ENCODE measurements at places on chromosomes 7 and 10. TPM values are rescaled to one million over a fixed set of nuclear protein-coding genes. Genes with fewer than 3 reads are reported as not detected.

DNA sequence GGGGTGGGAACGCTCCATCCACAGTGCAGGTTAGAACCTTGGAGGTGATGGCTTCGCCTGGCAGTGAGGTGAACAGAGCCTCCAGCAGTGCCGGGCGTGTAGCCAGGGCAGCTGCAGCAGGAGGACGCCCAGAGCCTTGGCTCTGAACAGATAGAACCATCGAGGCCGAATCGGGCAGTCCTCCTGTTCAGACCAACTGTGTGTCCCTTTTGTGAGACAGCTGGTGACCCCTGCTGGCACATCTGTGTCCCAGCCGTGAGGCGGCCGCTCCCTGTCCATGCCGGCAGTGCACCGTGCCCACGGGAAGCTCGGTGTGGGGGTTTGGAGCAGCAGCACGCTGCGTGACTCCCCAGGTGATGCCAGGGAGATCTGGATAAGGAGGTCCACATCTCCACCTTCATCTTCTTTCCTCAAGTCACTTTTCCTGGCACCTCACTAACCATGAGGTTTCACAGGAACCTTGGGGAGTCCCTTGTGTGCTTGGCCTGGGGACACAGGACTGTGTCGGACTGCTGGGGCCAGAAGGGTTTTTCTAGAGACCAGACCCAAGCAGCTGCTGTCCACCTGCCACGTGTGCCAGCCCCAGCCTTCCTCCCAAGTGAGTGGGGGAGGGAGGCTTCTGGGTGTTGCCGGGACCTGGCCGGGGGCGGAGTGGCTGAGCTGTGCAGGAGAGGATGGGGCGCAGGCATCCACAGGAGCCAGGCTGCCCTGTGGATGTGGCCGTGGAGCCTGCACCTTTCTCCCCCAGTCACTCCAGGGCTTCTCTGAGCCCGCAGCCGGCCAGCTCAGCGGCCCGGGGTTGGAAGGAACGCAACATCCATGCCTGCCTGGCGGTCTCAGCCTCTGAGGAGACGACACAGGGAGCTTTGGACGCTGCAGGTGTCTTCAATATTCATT, 69.4 kb downstream of the DNAJB6 start:
- DNase-seq = no peak

Gene ZCCHC24
- total RNA-seq = 1.2 TPM

DNA sequence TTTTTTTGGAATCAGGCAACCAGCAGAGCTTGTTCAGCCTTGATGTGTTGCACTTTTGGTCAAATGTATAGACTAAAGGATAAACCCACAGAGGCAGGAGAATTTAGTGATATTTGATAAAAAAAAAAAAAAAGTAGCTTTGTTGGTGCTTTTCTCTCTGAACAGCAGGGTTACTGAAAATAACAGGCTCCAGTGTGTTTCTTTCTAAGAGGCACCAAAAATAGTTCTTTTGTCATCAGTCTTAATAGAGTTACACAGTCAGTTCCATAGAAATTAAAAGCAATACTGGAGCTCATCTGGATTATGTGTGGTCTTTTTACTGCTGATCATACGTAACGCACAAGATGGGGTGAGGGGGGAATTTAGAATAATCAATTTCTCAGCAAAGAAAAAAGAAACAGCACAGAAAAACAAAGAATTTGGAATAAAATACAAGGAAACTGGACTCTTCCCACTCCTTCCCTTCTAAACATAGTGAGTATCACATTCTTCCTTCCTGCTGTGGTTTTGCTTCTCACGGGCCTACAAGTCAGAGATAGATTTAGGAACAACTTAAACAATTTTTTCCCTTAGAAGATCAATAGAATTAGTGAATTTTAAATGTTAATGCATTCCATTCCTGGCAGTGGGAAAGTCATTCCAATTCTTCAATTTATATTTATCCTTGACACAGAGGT, 178.8 kb upstream of the AKR1E2 start:
- DNase-seq = no peak

DNA sequence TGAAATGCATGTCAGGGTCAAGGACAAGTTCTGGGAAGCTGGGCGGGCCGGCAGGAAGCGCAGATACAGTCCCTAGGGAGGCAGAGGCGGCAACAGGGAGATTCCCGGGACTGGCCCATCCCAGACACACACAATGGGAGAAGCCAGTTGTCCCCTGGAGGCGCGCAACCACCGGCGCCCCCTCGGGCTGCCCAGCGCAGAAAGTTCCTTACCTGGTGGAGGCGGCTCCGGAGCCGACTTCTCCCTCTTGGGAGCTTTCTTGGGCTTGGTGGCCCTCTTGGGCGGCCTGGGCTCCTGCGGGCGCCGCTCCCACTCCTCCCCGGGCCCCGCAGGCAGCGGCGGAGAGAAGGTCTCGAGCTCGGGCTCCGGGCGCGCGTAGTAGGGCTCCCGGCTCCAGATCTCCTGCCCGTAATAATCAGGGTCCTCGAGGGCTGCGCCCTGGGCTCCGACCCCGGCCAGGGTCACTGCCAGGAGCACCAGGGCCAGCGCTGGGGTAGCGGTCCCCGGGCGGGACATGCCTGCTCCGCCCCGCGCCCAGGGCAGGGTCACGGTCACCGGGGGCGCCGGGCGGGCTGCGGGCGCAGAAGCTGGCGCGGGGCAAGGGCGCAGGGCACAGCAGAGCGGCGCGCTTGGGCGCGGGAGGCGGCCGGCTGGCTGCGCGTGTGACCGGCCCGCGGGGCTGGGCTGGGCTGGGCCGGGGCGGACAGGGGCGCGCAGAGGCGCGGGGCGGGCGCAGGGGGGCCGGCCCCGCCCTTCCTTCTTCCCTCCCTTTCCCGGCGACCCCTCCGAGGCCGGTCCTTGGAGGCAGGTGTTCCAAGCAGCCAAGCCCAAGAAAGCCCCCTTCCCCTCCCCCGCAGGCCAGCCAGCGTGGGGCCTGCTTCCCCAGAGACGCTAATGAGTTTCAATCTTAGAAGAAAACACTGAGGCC, at the start of gene CPXM2:
CPXM2 (minus strand) TSS at position 664 of the 928 bp plus-strand sequence; CDS start at position 516, 148 bp downstream.
- no peak for DNase-seq

DNA sequence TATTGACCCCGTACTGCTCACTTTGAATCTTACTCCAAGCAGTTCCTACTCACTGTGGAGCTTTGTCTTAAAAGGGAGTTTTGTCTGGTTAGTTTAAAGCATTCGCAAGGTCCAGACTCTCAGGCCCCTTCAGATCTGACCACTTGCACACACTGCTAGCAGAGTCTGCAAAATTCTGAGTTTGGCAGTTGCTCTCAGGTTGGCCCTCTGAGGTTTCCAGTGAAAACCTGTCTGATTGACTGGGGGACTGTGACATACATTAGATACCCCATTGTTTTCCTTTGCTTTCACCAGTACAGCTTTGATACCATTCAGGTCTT, 149.2 kb downstream of the XPNPEP1 start:
- DNase-seq = no peak

Gene CTNNA3
- 0.28 TPM for total RNA-seq

- DNase-seq = no peak
Measured at GRCh38 chr10:102579328-102579727, 65.0 kb upstream of the TRIM8 start.

GRCh38 chr10:79149662-79150443, 81.1 kb downstream of the ZMIZ1 start:
- no peak for DNase-seq

Gene THSD7A
- 1.5 TPM for total RNA-seq

- no peak for DNase-seq
Measured at GRCh38 chr10:28738200-28738599, 60.9 kb downstream of the BAMBI start.

Gene CCL26
- total RNA-seq = 0.14 TPM

Gene OR2A5
- not detected for total RNA-seq

GRCh38 chr7:55083206-55083605, 64.4 kb downstream of the EGFR start:
- no peak for DNase-seq
